MG63 (cell line): ENCODE measurements at places on chromosomes 3 and 15. TPM values are rescaled to one million over a fixed set of nuclear protein-coding genes. Genes with fewer than 3 reads are reported as not detected.

GRCh38 chr3:127330385-127330784, 42.5 kb upstream of the PRR20G start:
- no peak for DNase-seq

DNA sequence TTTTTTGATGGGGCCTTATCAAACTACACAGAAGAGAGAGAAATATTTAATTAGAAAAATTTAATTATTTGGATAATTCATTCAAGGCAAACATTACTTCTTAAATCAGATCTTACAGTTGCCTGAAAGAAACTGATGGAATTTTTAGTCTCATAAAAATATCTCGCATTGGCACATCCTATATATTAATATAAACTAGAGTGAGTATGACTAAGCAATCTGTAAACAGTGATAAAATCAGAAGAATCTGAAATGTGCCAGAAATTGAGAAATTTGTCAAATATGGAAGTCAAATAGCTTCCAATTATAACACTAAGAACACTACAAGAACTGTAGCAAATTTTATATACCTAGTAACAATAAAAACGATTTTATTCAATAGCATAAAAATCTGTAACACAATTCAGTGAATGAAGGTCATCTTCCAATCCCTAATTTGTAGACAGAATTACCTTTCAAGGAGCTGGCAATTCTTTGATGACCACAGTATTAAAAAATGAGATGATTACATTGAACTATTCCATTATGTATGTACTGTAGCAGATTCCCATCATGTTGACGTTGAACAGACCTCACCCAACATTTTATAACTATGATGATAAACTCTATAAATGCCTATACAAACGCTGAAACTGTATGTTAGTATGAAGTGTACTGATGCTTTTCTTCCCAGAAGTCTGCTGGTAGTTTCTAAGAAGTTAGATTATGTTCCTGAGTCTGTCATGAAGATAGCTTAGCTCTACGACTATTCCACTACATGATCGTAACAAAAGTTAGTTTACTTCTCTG, 63.0 kb downstream of the ALDH1A2 start:
- no peak for DNase-seq

Gene CKMT1B
- not detected in 2 replicates for total RNA-seq

- DNase-seq: no peak
These were observed 80.3 kb upstream of the FLNB start for GRCh38 chr3:57927916-57928315.

- DNase-seq: no peak
These were observed 125.8 kb downstream of the PGPEP1L start for GRCh38 chr15:98881526-98882520.
